Activated T-helper 17 cell treated with anti-CD3 and anti-CD28 coated beads, Interleukin-2, amount 50 U/mL, for 72 hours (primary cell): ENCODE measurements at places on chromosomes 12 and 14. TPM values are rescaled to one million over a fixed set of nuclear protein-coding genes. Genes with fewer than 3 reads are reported as not detected.

- peaks cover 5% of the 10 kb centered on the region for H3K4me1 ChIP-seq
- peaks cover 98% of the 10 kb centered on the region for H3K36me3 ChIP-seq
- H3K27ac ChIP-seq: peak overlapping the region; percentile 65
- no peaks in the 10 kb centered on the region for H3K27me3 ChIP-seq
- no peak overlapping the region for H3K4me3 ChIP-seq
- peak; percentile 89 for ATAC-seq
These were observed 11.6 kb downstream of the EIF2B1 start for GRCh38 chr12:123621619-123622530.

DNA sequence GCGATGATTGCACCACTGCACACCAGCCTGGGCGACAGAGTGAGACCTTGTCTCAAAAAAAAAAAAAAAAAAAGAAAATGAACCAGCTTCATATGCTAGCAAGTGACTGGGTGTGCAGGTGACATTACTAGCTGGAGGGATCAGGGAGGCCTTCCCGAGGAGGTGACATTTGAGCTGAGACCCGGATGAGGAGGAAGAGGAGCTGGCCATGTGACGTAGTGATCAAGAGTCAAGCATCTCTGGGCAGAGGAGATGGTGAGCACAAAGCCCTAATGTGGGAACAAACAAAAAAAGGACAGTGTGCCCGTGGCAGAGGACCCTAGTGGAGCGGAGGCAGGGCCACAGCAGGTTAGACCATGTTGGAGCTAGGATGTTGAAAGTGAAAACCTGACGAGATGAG lies 3.5 kb upstream of the PTPN6 start:
- H3K4me3 ChIP-seq: peak overlapping the region; percentile 87
- peaks cover 82% of the 10 kb centered on the region for H3K36me3 ChIP-seq
- H3K27me3 ChIP-seq: no peaks in the 10 kb centered on the region
- H3K27ac ChIP-seq: peak overlapping the region; percentile 100
- peaks cover 42% of the 10 kb centered on the region for H3K4me1 ChIP-seq

GRCh38 chr12:17810399-17810798 lies 279.6 kb downstream of the RERGL start:
- H3K27ac ChIP-seq: no peak overlapping the region
- H3K36me3 ChIP-seq: no peaks in the 10 kb centered on the region
- H3K27me3 ChIP-seq: no peaks in the 10 kb centered on the region
- no peak overlapping the region for H3K4me3 ChIP-seq
- no peak for ATAC-seq
- H3K4me1 ChIP-seq: no peaks in the 10 kb centered on the region

DNA sequence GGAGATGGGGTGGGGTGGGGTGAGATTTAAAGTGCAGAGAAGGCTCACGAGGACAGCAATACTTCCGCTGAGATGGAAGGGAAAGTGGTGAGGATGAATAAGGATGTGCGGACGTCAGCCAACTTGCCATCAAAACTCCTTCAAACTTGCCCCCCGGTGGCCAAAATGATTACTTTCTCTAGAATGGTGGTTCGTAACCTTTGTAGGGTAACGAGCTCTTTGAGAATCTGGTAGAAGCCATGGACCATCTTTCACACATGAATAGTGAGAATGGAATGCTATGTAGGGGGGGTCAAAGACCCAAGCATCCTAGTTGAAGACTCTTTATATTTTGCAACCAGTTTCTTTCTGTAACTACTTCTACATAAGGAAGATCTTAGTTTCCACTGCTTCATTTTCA lies 245.9 kb upstream of the DDHD1 start:
- H3K27ac ChIP-seq: no peak overlapping the region
- no peaks in the 10 kb centered on the region for H3K27me3 ChIP-seq
- H3K4me3 ChIP-seq: no peak overlapping the region
- no peak for ATAC-seq

DNA sequence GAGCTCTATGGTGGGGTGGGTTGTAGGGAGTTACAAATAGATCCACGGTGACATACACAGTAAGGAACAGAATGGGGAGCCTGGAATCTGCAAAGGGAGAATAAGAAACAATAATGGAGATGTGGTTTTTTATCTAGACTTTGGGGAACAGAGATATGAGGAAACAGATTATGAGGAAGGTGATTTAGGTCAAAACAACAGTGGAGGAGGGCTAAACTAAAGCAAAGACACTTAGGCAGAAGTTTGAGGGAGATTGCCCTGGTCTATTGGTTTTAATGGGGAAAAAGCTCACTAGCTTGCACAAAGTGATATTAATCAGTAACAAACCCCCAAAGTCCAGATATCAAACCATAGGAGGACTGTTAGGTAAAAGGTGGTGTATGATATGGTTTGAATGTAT lies 144.5 kb upstream of the DYRK2 start:
- H3K4me1 ChIP-seq: peaks cover 10% of the 10 kb centered on the region
- H3K27me3 ChIP-seq: no peaks in the 10 kb centered on the region
- no peak overlapping the region for H3K4me3 ChIP-seq
- no peaks in the 10 kb centered on the region for H3K36me3 ChIP-seq
- ATAC-seq: no peak

NKX2-8 gene
- not detected for total RNA-seq

NFYB gene
- total RNA-seq: 15.1 TPM

RDH12 gene
- not detected for total RNA-seq

DNA sequence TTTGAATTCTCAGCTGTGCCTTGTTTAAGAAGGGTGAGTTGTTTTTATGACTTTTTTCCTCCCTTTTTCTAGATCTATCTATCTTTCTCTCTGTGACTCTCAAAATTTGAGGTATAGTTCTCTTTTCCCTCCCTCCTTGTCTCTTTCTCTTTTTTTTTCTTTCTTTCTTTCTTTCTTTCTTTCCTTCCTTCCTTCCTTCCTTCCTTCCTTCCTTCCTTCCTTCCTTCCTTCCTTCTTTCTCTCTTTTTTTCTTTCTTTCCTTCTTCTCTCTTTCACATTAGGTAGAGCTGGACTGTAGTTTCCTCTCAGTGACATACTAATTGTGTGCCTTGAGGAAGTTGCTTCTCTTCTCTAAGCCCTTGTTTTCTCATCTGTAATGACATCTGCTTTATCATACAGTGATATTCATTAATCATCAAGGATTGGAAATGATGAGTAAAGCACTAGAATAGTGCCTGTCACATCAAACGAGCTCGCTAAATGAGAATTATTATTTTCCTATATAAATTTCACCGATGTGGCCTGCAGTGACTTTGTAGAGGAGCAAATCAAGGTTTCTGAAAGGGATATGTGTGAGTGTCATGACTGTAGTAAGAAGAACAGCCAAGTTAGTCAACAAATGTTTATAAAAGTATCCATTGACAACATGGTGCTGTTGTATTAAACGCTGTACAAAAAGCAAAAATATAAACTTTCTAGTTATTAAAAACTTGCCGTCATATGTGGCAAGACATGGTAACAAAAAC lies 78.9 kb upstream of the SLC38A2 start:
- peak overlapping the region; percentile 22 for H3K4me3 ChIP-seq
- peaks cover 22% of the 10 kb centered on the region for H3K4me1 ChIP-seq
- peaks cover 3% of the 10 kb centered on the region for H3K27me3 ChIP-seq
- H3K27ac ChIP-seq: peak overlapping the region; percentile 73
- H3K36me3 ChIP-seq: no peaks in the 10 kb centered on the region
- ATAC-seq: peak; percentile 78

- ATAC-seq: no peak
- H3K27me3 ChIP-seq: no peaks in the 10 kb centered on the region
- no peak overlapping the region for H3K27ac ChIP-seq
- H3K4me3 ChIP-seq: no peak overlapping the region
These were observed 33.3 kb downstream of the TULP3 start for GRCh38 chr12:2924019-2924418.

DNA sequence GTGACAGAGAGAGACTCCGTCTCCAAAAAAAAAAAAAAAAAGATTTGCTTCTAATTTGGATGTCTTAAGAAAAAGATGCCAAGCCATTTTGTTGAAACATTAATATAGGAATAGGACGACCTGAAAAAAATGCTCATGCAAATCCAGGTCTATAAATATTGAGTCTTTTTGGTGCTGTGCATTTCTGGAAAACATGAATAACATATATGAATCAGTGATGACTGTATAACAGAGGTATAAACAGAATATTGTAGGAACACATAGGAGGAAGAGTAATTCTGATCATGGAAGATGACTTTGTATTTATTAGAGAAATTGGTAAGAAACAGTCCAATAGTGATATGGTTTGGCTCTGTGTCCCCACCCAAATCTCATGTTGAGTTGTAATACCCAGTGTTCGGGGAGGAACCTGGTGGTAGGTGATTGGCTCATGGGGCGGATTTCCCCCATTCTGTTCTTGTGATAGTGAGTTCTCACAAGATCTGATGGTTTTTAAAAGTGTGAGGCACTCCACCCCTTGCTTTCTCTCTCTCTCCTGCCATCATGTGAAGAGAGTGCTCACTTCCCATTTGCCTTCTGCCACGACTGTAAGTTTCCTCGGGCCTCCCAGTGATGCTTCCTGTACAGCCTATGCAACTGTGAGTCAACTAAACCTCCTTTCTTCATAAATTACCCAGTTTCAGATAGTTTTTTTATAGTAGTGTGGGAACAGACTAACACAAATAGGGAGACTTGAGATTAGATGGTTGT lies 3.0 kb upstream of the SRSF5 start:
- peaks cover 33% of the 10 kb centered on the region for H3K4me1 ChIP-seq
- H3K4me3 ChIP-seq: peak overlapping the region; percentile 70
- H3K36me3 ChIP-seq: peaks cover 25% of the 10 kb centered on the region

CRIP2 gene
- 0.97 TPM for total RNA-seq

DNA sequence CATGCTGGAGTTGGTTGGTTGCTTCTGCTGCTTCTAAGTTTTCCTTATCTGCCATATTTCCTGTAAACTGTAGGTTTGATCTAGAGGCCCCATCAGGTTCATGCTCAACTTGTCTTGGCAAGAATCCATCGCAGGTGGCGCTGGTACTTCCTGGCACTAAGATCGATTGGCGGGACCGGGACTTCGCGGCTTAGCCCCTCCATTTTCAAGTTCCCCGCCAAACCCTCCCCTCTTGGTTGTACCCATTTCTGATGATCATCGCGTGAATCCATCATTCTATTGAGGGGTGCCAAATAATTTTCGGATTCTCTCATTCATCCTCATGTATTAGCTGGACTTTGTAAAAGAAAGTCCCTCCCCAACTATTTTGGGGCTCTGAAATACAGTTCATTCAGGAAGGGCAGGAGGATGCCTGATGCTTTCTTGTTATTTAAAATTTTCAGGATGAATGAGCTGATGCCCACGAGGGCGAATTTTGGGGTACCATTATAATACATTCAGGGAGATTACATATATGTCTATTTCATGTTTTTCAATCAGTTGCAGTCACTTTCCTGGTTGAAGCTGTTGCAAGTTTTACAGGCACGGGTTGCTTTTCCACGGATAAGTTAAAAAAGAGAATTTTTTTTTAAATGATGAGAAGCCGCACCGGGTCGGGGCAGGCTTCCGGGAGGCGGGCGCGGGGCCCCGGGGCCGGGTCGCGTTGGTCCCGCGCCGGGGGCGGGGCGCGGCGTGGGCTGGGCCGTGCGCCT lies 395 bp upstream of the BRI3BP start:
- H3K36me3 ChIP-seq: peaks cover 3% of the 10 kb centered on the region
- H3K27me3 ChIP-seq: no peaks in the 10 kb centered on the region
- peak; percentile 78 for ATAC-seq
- H3K27ac ChIP-seq: peak overlapping the region; percentile 92

GRCh38 chr12:14275886-14276285 lies 89.6 kb upstream of the ATF7IP start:
- no peak overlapping the region for H3K4me3 ChIP-seq
- no peaks in the 10 kb centered on the region for H3K27me3 ChIP-seq
- H3K27ac ChIP-seq: peak overlapping the region; percentile 13
- H3K4me1 ChIP-seq: peaks cover 5% of the 10 kb centered on the region
- peak; percentile 66 for ATAC-seq

FOXA1 gene
- total RNA-seq: not detected

HRK gene
- total RNA-seq: not detected

DNA sequence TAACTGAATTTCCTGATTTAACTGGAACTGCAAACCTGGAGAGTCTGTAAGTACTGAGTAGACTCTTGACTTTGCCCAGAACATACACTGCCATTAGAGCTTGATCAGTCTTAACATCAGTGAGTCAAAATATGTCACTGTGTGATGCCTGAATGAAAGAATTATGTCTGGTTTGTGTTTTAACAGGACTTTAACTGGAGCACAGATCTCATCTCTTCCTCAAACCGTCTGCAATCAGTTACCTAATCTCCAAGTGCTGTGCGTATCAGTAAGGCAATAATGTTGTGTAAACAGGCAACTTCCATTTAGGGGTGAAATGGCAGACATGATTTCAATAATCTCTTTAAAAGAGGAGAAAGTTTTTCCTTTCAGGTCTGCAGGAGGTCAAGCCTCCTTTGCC lies 97.0 kb downstream of the ZFC3H1 start:
- no peaks in the 10 kb centered on the region for H3K36me3 ChIP-seq
- no peak overlapping the region for H3K27ac ChIP-seq
- peaks cover 22% of the 10 kb centered on the region for H3K27me3 ChIP-seq
- no peak overlapping the region for H3K4me3 ChIP-seq
- no peak for ATAC-seq
- H3K4me1 ChIP-seq: no peaks in the 10 kb centered on the region
